ENCODE measurements at places on chromosomes 3 and 15.

DNA sequence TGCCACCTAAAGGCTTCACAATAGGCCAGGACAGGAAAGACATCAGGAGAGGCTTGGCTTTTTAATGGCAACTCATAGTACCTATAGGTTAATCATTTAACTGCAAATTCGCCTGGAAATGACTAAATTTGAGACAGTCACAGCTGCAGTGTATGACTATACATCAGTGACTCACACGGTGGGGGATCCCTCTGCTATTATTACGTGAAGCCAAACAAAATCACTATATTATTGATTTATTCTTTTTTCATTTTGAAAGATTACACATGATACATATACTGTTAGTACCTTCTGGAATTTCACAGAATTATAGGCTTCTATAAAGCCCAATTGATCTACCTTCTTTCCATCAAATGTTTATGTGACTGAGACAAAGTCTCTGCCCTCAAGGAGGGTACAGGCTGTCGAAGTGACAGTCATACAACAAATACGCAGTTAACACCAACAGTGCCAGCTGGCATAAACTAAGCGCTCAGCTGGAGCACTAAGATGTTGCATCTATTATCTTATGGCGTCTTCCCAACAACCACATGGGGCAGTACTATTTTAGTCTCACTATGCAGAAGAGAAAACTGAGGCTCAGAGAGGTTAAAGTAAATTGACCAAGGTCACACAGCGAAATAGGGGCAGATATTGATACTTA, 82.0 kb upstream of the LMOD3 start:
- no peak for DNase-seq

GRCh38 chr3:150253622-150254021, 154.5 kb upstream of the TSC22D2 start:
- no peak for DNase-seq

DNA sequence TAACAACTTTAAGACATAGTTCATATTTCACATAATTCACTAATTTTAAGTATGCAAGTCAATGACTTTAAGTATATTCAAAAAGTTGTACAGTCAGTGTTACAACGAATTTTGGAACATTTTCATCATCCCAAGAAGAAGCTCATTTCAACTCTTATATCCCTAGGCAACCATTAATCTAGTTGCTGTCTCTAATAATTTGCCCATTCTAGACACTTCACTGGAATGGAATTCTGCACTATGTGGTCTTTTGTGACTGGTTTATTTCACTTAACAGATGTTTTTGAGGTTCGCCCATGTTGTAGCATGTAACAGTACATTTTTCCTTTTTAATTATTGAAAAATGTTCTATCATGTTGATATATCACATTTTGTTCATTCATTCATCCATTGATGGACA, 104.2 kb upstream of the SPRED1 start:
- peak; percentile 89 for DNase-seq

- no peak for DNase-seq
Observed at GRCh38 chr3:44918581-44918980, 44.2 kb downstream of the TGM4 start.

DNA sequence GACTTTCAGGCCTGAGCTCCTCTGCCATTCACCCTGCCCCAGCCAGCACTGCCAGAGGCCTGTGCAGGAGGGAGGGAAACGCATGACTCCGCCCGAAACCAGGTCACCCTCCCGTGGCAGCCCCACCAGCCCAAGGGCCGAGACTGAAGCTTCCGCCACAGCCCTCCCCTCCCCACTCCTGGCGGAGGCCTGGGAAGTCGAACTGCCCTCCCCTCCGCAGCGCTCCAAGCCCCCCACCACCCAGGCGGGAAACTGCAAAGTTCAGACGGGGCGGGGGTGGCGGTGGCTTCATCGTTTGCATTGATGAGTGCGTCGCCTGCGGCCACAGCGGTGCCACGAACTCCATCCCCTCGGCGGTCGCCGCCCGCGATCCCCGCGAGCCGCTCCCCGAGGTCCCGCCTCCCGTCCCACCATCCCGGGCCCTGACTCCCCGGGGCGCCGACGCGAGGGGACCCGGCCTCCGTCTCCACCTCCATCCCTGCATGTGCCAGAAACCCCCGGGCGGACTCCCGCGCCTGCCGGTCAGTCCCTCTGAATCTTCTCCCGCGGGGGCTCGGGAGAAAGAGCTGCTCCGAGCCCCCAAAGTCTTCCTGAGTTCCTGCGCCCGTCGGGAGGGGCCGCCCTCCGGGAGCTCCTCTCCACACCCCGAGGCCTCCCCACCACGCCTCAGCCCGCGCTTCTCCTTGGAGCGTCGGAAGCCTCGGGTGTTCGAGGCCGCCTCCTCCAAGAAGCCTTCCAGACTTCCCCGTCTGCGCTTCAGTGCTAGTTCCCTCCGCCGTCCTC, 698 bp downstream of the MELTF start:
- DNase-seq, result no peak

DNA sequence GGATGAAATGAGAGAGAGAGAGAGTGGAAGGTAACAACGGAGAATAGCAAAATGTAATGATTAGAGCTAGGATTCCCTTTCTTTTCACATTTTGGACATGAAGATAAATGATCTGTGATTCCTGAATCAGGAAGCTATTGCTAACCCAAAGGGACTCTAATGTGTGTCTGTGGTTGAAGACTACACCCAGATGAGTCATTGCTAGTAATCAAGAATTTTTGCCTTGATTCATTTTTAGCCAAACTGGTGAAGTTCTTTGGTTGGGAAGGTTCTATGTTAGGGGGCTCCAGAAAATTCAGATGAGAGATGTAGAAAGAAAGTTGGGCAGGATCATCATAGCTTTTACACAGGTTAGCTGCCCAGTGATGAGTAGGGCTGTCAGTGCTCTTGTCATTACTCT, 116.4 kb downstream of the DUT start:
- DNase-seq, result peak; percentile 76

DNA sequence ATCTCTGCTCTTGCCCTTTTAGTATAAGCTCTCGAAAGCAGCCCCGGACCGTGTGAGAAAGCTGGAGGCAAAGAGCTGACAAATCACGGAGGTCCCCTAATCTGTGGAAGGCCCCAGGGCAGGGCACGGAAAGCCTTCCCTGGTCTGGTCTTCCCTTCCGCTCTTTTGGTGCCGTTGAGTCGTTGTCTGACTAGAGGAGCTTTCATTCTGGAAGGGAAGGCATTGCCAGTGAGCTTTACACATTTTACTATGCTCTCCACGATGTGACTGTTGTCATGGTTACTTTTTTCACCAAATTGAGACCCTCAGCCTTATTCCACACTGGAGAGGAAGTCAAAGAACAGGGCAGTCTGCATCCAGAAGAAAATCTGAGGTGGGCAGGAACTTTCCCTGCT, 71.7 kb downstream of the CYP19A1 start:
- DNase-seq, result no peak

DNA sequence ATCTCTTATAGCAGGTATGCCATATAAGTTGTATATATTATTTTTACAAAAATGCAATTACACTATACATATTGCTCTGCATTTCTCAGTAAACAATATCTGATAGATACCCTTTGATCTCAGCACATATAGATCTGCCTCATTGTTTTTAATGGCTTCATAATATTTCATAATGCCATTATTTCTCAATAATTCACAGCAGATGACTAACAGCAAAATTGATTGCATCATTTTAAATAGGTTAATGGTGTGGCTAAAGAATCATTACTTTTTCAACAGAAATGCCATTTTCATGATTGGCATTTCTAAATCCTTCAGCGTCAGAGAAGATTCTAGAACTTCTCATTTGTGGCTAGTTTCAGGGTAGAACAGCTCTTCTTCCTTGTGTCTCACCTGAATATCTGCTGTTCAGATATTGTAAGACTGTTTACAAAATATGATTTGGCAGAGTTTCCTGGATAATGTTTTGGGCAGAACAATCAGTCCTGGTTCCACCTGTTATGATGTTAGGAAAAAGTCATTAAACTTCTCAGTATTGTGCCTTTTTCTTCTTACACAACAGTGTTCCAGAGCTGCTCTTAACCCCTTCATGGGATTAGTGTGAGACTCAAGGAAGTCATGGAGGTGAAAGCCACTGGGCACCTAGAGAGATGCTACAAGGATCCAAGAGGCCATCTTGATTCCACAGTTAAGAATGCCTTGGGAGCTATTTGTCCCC, 397.6 kb upstream of the THBS1 start:
- no peak for DNase-seq

- DNase-seq, result no peak
Observed at GRCh38 chr15:41966920-41967465, 5.4 kb downstream of the EHD4 start.

DNA sequence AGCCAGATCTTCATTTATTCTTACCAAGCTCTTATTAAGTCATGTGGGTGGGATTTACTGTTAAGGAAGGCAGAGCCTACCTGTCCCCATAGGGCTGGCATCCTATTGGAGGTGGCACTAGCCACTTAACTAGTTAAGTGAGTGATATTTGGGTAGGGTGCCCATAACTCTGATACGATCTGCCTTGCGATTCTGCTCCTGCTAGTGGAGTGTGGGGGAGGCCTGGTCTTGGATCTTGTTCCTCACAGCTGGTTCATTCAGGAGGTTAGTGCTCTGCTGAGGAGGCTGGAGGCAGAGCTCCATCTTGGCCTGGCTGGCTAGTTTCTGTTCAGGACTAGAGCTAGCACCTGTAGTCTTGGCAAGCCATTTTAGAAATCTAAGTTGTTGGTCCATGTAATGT, 9.3 kb downstream of the BAHD1 start:
- DNase-seq, result no peak

- peak; percentile 40 for DNase-seq
Observed at GRCh38 chr3:131072099-131072559, 45.5 kb downstream of the NEK11 start.

GRCh38 chr15:96538491-96538890, 208.0 kb downstream of the NR2F2 start:
- no peak for DNase-seq

DNA sequence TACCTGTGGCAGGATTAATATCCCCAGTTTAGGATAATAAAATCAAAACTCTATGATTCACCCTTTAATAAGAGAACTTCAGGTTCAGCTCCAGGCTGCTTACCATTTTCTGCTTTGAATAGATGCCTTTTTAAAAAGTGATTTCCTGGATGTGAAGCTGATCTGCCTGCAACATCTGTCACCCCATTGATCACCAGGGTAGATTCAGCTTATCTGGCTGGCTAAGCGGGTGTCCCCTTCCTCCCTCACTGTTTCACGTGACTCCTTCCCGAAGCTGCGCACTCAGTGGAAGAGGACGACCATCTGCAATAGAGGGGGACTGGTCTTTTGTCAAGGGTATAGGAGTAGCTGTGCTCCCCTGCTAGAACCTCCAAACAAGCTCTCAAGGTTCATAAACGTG, 128.1 kb downstream of the IL1RAP start:
- no peak for DNase-seq

DNA sequence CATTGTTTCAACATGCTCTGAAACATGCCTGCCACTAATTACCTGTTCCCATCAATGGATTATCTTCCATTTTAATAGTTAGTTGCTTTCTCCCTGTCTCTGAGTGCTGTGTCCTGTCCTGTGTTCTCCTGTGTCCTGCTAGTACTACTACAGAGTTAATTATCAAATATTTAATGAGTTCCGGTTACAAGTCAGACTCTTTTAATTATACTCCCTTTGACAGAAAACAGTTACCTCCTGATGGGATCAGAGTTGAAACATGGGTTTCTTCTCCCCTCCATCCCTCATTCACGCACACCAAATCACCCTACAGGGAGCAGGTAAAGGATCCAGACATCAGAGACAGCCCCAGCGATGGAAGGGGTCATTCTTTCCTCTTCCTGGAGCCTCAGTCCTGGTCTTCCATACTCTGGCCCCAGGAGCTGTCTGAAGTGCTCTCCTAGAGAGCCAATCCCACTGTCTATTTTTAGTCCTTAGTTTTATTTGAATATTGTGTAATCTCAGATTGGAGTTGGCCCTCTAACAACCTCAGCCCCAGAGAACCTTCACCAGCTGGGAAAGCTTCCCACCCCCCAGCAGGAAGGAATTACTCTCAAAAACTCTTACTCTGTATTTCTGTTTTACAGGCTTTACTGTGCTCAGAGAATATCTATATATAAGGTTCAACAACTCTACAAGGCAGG, 137.0 kb upstream of the C2CD4B start:
- peak; percentile 67 for DNase-seq

- DNase-seq, result peak; percentile 74
Observed at GRCh38 chr3:154862265-154862664, 217.9 kb upstream of the MME start.

GRCh38 chr3:86554383-86554782, 436.6 kb downstream of the VGLL3 start:
- DNase-seq, result no peak

GRCh38 chr15:55289011-55289745, 435 bp downstream of the RAB27A start:
- peak; percentile 25 for DNase-seq

DNA sequence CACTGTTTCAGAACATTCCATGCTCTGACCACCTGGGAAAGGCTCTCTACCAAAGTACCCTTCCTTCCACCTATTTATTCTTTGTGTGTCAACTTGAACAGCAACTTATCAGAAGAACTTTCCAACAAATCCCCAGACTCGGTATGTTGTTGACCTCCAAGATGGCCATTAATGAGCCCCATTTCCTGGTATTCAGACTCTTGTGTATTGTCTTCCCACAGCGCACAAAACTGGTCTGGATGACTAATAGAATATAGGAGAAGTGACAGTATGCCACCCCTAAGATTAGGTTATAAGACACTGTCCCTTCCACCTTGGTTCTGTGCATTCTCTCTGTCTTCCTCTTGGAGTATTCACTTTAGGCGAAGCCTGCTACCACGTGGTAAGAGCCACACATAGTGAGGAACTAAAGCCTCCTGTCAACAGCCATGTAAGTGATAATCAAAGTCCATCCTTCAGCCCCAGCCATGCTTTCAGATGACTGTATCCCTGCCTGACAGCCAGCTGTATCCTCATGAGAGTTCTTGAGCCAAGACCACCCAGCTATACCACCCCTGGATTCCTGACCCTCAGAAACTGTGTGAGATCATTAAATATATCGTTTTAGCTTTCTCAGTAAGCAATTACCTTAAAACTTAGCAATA, 481.7 kb downstream of the MAGI1 start:
- no peak for DNase-seq

DNA sequence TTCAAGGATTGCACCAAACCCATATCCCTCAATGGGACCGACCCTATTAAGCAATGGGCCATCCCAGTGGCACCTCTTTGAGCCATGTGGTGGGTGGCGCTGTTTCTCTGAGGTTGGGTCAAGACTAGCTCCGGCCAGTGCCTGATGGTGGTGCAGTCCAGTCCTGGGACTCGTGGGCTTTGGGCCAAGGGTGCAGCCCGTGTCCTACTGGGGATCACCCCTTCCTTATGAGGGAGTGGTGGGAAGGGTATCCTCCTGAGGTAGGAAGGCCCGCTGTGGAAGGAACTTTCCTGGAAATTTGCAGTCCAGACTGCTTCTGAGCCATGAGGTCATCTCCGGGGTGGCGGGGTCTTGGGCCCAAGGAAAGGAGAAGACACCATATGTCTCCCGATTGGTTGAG, 231.6 kb downstream of the SNRPN start:
- no peak for DNase-seq

GRCh38 chr3:129122412-129123011, 908 bp upstream of the RAB43 start:
- DNase-seq, result no peak

DNA sequence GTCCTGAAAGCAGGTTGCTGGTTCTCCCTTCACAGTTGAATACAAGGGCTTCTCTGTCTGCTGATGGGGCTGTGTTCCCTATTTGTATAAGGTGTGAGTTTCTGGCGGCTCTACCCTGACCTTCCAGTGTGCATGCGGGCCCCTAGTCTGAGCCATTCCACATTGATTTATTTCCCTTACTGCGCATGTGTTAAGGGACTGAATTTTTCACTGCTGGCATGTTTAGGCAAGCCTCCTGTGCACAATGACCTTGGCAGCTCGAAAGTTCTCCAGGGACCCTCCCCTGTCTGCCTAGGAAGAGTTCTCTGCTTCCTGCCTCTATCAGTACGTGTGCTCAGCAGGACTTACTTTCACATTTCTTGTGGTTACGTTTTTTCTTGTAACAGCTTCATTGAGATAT, 11.4 kb downstream of the TRAK1 start:
- peak; percentile 58 for DNase-seq
